Stimulated activated CD8-positive, alpha-beta memory T cell treated with anti-CD3 and anti-CD28 coated beads, Interleukin-4, amount 100 ng/mL, for 24 hours (primary cell): ENCODE measurements at places on chromosomes 3 and 15.

- DNase-seq, result no peak
These were observed 81.3 kb upstream of the NEDD4 start for GRCh38 chr15:56074481-56075265.

- DNase-seq, result peak; percentile 13
These were observed 577 bp downstream of the ZNF148 start for GRCh38 chr3:125374501-125374995.

DNA sequence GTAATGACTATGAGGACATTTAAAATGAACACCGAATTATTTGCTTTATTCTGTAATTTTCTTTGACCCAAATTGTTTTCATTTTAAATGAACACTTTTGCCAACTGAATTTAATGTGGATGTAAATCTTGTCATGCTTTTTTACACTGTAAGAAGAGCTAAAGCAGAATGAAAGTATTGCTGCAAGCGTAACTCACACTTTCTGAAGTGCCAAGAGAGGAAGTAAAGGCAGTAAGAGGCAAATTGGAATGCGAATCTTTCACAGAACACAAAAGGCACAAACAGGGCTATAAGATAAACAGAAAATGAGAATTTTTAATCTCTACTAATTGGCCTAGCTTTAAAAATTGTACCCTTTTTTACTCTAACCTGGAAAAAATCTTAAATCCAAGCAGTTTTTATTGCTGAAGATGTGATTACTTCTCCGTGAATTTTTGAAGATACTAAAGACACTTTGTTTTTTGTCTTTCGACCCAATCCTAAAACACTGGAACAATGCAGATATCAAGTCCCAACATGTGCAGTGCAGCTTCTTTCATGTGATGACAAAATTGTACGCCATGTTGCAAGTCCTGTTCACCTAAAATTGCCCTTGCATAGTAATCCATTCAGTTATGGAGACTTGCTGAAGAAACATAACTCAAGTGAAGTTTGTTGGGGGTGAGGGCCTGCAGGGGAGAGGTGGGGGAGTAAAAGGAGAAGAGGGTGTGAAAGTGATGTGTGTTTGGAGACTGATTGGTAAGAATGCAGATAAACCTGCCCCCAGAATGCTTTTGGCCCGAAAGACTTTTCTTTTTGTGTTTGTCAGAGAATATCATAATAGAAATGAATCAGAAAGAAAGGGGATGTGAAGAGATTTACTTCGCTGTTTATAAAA is 1.4 kb downstream of the ARID3B start:
- DNase-seq, result no peak

GRCh38 chr15:63948971-63949370 is 97.3 kb downstream of the DAPK2 start:
- no peak for DNase-seq

- DNase-seq, result no peak
These were observed 136.3 kb upstream of the ABHD17C start for GRCh38 chr15:80558631-80559319.

DNA sequence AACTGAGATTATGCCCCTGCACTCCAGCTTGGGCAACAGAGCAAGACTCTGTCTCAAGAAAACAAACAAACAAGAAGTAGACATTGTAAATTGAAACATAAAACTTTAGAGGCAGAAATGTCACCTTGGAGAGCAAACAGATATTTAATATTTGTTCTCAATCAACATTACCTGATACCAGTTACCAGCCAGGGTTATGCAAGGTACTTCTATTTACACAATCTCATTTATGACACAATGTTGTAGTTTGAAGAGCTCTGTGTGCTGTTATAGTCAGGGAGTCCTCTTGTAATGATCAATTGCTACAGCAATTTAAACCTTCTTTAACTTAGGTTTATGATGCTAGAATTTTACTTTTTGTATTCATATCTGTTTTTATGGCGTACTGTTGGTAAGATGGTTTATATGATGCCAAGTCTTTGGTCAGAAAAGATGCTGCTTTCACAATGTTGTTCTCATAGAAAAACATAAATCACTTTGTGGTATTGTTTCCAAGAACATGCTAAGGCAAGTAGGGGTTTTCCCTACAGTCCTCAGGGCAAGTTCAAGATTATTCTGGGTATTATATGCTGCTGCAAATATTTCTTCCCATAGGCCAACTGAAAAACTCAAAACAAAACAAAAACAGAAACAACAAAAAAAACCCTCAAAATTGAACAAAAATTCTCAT is 173.5 kb downstream of the TNIK start:
- DNase-seq, result no peak

DNA sequence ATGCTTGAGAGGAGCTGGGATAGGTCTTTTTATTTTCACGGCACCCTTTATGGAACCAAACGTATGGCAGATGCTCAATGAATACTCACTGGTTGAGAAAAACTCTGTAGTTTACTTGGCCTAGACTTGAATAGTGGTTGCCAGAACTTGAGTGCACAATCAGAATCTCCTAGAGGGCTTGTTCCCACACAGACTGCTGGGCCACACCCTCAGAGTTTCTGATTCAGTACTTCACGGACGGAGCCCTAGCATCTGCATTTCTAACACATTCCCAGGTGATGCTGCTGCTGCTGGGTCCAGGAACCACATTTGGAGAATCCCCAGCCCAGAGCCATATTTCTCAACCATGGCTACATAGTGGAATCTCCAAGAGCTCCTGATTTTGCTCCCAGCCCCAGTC is 24.6 kb downstream of the CA12 start:
- no peak for DNase-seq

DNA sequence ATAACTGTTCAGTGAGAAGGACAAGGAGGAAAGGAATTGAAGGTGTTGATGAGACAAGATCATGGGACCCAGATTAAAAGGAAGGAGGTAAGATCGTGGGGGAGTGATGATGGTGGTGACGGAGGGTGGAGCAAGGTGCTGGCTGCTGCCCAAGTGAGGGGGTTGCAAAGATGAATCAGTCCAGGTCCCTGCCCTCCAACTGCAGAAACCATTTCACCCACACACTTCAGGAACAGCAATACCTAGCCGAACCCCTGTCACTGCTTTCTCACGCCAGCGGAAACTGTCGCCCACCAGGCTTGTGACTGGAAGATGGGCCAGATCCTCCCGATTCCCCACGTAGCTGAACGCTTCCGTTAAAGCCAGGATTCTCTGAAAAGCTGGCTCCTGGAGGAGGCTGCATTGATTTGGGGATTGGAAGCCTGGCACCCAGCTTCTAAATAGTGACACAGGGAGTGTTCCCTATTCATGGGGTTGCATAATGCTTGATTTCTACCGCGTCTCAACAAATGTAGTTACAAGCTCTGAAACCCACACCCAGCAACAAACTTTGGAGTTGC is 3.2 kb upstream of the LSG1 start:
- peak; percentile 50 for DNase-seq

DNA sequence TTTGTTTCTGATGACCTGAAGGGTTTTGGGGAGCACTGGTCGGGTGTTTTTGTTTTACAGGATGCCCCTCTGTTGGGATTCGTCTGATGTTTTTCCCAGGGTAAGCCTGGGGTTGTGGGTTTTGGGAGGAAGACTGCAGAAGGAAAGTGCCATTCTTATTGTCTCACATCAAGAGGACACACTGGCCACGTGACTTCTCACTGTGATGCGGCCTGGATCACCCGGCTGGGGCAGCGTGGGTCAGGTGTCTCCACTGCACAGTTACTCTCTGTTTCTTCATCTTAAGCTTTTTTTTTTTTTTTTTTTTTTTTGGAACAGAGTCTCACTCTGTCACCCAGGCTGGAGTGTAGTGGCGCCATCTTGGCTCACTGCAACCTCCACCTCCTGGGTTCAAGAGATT is 120.5 kb downstream of the TMEM266 start:
- no peak for DNase-seq

DNA sequence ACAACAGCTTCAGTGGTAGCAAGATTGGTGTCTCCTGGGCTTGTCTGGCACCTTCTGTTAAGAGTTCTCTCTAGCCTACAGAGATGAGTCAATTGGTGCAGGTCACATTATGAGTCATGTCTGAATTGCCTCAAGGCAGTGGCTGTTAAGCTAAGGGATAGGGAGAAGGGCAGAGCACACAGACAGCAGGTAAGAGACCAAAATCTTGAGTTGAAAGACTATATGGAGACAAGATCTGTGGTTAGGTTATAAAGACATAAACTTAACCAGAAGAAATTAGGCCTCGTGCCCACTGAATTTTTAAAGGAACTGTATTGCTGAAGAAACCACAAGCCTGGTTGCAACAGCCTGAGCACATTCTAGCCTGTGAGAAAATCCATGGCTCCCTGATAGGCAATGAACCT is 19.2 kb upstream of the KPNA1 start:
- no peak for DNase-seq

DNA sequence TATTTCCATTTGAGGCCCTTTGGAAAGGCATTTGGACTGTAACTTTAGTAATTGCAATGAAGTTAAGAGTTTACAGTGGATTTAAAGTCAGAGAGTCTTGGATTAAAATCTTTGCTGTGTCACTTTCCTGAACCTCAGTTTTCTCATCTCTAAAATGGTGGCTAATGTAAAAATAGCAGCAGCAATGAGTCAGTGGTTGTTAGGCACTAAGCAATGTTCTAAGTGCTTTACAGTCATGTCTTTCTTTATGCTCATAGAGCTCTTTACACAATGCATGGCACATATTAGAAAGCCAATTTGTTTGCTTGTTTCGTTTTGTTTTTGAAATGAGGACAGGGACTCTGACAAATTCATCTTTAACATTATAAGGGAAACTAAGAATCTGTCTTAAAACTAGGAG is 222.7 kb upstream of the DNAJC19 start:
- no peak for DNase-seq

- DNase-seq, result no peak
These were observed 39.5 kb downstream of the MAGEF1 start for GRCh38 chr3:184672335-184672734.
